Astrocyte of the cerebellum (primary cell): ENCODE measurements at places on chromosomes 11 and 22.
A peak's percentile ranks its signal among the peaks of the same experiment; 100 is the strongest.

GRCh38 chr22:40434106-40434505 lies 63.7 kb downstream of the SGSM3 start:
- no peak for DNase-seq

DNA sequence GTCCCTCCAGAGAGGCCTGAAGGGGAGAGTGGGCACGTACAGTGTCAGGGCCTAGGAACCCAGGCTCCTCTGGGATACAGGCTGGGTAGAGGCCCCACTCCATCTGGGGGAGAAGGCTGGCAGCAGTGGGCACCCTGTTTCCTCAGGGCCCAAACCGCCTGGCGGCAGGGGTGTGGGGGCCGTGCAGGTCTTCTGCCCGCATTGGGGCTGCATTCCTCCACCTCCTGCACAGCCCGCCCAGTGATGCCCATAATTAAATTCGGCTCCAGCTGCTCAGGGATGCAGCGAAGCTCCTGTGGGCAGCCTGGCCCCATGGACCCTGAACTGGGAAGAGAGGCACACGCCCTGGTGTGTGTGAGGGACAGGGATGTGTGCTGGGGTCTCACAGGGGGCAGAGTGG lies 35.4 kb downstream of the KCNQ1OT1 start:
- no peak for DNase-seq

DNA sequence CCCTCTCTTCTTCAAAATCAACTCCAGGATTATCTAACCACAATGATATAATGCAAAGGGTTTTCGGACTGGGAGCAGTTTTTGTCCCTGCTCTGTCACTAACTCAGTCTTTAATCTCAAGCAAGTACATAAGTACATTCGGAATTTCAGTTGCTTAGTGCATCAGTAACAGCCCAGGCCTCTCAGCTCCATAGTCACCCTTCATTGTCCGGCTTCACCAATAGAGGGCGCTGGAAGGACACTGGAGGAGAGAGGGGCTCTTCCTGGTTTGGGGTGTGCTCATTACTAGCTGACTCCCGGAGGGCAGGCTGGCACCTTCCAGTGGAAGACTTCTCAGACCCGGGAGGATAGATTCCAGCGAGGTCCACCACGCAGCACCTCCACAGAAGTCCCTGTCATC lies 90.4 kb upstream of the PDGFD start:
- no peak for DNase-seq

DNA sequence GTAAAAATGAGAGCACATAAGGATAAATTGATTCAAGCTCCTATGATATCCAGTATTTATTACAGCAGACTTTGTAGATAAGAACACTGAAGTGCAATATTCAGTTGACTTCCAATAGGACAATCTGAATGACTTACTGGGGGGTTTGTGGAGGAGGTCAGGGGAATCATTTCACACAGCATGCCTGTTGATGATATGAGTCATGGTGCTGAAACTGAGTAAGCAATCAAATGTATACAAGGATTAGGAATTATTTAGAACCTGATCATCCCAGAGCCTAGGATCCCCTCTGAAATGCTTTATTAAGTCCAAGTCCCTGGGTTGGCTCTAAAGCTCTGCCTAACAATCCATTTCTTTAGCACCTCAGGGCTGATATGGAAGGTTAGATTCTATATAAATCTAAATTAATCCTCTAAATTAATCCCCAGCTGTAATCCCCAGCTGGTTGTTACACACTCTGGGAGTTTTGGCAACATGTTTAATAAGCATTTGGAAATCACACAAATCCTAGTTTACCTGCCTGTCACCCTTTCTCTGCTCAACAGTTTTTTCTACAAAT lies 326.4 kb downstream of the GUCY1A2 start:
- no peak for DNase-seq

DNA sequence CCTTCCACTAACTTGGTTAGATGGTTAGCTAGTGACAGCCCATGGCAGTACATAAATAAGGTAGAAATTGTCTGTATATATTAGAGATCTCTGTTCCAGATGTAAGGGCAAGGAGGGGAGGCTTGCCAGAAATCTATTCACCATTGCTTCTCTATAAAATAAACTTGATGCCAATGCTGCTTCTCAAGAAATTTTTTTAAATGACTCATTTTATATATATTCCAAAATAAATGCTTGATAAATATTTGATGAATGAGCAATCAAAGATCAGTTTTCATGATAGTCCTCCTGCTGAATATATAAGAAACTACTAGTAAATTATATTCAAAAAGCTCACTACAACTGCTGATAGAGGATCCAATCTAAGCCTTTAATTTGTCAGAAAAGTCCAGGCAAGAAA lies 710.6 kb upstream of the CCDC179 start:
- DNase-seq = no peak

- DNase-seq = no peak
Observed at GRCh38 chr22:47303161-47303890, 540.9 kb downstream of the TBC1D22A start.

DNA sequence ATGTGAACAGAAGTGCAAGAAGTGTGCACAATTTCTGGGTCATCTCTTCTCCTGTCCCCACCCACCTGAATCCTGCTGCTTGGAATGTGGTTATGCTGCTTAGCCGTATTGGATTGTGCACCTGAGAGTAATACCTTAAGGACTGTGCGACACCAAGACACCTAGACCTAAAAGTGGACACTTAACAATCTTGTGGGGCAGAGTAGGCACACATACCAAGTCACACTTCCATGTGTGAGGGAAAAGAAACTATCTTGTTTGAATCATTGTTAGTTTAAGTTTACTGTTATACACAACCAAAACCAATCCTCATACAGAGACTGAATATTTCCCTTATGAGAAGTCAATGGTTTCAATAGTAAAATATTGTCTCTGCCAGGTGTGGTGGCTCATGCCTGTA lies 93.7 kb downstream of the CCDC83 start:
- DNase-seq = no peak

GRCh38 chr11:26948881-26949280 lies 45.0 kb upstream of the FIBIN start:
- DNase-seq = no peak

DNA sequence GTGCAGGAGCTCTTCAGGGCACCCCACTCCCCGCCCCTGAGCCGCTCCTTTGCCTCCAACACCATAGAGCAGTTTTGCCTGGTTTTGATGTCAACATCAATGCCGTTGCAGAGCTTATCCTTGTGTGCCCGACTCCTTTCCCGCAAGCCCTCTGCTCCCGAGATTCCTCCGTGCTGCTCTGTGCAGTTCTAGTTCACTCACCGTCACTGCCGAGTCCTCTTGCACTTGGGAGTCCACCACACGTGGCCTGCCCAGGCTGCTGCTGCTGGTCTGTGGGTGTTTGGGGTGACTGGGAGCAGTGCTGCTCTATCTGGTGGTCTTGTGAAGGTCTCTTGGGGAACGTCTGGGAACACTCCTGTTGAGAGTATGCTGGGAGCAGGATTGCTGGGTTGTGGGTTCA lies 63.8 kb upstream of the ANO1 start:
- no peak for DNase-seq

DNA sequence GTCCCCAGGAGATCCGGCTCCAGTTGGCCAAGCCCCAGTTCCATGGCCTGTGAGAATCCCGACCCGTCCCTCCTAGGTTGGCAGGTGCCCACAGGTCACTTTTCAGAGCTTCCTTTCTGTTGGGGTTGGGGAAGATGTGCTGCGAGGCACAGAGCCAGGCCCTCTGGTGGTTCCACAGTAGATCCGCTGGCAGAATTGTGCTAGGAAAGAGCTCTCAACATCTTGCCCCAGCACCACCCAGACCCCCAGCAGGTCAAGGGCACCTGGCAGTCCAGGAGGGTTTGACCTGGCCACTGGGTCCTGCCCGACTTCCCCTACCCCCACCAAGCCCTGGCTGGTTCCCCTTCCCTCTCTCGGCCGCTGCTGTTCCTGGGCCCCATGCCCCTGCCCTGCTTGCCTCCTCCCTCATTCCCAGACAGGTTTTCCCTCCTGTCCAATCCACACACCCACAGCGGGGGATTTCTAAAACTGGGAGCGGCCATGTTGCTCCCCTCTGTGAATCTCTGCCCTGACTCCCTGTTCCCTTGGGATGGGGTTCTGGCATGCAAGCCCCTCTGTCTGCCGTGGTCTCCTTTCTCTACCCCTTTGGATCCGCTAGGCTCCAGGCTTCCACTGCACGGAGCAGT lies 26.2 kb upstream of the GCAT start:
- no peak for DNase-seq

- no peak for DNase-seq
Observed at GRCh38 chr22:47539374-47539773, 776.9 kb downstream of the TBC1D22A start.

DNA sequence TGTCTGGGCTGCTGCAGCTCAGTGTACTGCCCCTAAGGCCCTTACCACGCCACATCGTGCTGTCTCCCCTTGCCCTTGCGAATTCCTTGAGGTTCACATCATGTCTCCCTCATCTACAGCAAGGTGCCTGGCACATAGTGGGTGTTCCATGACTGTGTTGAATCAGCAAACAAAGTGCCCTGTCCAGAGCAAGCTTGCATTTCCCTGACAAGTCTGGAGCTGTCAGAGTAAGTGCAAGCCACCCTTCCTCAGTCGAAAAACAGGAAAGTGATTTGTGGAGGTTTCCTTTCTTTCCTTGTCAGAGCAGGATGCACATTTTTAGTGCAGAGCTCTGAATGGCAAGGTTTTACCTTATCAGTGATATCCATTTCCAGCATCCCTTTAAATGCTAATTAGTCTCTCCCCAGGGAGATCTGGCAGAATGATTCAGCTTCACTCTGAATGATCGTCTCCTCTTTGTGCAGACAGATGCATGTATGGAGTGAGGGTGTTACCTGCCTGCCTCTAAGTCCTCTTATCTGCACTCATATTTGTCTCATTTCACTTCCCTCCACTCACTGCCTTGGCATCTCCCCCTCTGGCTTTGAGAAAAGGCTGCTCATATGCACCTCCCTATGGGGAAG lies 331.2 kb downstream of the TMEM135 start:
- DNase-seq = no peak

DNA sequence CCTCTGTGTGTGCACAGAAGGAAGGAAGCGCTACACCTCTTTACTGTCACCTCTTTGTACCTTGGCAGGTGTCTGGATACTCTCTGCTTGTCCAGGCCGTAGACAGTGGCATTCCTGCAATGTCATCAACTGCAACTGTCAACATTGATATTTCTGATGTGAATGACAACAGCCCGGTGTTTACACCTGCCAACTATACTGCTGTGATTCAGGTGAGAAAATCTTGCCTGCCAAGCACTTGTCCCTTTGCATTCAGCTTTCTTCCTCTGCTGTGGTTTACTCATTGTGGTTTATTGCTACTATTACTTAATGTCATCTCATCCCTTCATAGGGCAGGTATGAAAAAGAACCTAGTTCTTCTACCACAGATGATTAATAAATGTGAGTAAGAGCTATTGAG lies 131.9 kb upstream of the MTNR1B start:
- DNase-seq = no peak

GRCh38 chr11:13055200-13055599 lies 46.1 kb downstream of the RASSF10 start:
- DNase-seq = no peak

- no peak for DNase-seq
Observed at GRCh38 chr11:24705474-24705873, 208.6 kb downstream of the LUZP2 start.

DNA sequence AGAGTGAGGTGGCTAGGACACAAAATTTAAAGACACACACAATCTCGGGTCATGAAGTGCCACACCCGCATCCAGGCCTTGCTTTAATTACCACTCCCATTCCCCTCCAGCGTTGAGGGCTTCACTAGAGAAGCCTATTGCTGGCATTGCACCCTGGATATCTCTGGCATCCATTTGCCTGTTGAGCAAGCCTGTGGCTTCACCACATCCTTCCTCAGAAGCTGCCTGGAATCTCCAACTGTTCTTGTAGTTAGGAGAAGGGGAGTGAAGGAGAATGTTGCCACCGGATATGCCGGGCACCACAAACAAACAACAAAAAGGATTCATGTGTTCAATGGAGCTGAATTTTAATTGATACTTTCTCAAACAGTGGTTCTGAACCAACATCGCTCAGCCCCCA lies 34.4 kb upstream of the RCN1 start:
- peak; percentile 48 for DNase-seq

DNA sequence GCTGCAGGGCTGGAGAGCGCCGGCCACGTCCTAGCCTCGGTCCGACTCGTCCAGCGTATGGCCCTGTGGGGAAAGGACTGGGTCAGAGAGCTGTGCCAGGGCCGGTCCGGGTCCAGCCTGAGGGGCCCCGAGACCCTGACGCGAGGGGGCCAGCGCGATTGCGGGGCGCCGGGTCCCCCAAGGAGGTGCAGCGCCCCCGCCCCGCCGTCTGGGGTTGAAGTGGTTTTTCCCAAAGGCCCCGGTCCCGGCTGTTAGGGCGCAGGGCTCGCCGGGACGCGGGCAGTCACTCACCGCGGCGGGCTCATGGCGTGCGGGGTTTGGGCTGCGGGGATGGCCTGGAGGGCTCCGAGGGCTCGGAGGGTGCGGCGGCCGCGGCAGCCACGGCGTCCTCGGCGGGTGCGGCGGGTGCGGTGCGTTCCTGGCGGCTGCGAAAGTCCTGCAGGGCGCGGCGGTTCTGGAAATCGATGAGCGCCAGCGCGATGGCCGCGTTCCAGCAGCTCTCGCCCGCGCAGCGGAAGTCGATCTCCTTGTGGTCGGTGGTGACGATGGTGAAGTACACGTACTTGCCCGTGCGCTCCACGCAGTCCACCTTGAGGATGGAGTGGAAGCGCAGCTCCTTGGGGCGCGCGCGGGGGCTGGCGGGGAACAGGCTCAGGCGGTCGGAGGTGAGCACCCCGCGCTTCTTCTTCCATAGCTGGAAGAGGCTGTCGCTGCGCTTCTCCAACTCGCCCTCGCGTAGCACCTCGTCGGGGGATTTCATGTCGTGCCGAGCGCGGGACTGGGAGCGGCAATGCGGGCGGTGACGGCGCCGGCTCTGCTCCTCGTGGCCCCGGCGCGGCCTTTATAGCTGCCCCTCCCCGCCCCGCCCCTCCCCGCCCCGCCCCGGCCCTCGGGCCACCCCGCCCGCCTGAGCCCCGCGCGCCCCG lies at the start of gene PHLDA2:
TSS of gene PHLDA2 (minus strand) at position 816 of the 926 bp plus-strand sequence. CDS start at position 760, 56 bp downstream.
- DNase-seq = no peak

DNA sequence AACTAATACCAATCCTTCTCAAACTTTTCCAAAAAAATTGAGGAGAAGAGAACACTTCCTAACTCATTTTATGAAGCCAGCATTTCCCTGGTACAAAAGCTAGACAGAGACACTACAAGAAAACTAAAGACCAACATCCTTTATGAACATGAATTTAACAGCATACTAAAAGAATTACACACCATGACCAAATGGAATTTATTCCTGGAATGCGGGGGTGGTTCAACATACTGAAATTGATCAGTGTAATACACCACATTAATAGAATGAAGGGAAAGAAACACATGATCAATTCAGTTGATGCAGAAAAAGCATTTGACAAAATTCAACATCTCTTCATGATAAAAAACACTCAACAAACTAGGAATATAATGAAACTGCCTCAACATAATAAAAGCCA lies 148.1 kb downstream of the WNT7B start:
- no peak for DNase-seq

GRCh38 chr11:125287491-125288210 lies 123.1 kb downstream of the PKNOX2 start:
- peak; percentile 34 for DNase-seq
